ENCODE measurements at places on chromosomes 5 and 9. TPM values are rescaled to one million over a fixed set of nuclear protein-coding genes. Genes with fewer than 3 reads are reported as not detected.

MBLAC2 gene
- total RNA-seq, result 2.1 TPM

IL5 gene
- total RNA-seq, result not detected

PCDHA2 gene
- 0.08 TPM for total RNA-seq

CDKN2A gene
- 19.0 TPM for total RNA-seq

OLFML2A gene
- 0.98 TPM for total RNA-seq

CCDC180 gene
- 0.45 TPM for total RNA-seq

IGIP gene
- total RNA-seq, result 9.3 TPM

CARTPT gene
- total RNA-seq, result not detected
